NCI-H1417 treated with DMSO at 0.1 percent for 48 hours (cell line): ENCODE measurements at places on chromosomes 5 and 9.

GRCh38 chr5:136133222-136133921, 727 bp downstream of the SMAD5 start:
- DNase-seq: no peak

GRCh38 chr5:10534561-10535530, 29.0 kb upstream of the ANKRD33B start:
- no peak for DNase-seq

GRCh38 chr9:131703697-131704096, 36.2 kb downstream of the RAPGEF1 start:
- no peak for DNase-seq

GRCh38 chr5:143313298-143313852, 90.1 kb downstream of the NR3C1 start:
- DNase-seq: no peak

GRCh38 chr5:3373391-3373790, 222.2 kb upstream of the IRX1 start:
- no peak for DNase-seq

DNA sequence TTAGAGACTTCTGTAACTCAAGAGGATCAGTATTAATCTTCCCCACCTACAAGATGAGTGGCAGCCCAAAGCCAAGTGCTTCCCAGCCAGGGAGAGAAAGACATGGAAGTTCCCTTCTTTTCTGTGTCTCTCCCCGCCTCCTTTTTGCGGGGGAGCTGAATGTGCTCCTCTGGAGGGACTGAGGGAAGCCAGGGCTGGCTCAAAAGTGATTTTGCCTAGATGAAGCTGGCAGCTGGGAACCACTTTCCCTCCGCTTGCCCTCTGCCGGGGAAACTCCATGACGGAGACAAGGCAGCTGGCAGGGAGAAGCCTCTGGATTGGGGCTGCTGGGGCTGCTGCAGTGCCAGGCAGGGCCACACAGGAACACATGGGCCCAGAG, 24.4 kb downstream of the EGR1 start:
- DNase-seq: no peak

- DNase-seq: no peak
Measured at GRCh38 chr9:129121483-129121882, 10.3 kb downstream of the PTPA start.

GRCh38 chr5:139888370-139888769, 92.8 kb downstream of the PSD2 start:
- no peak for DNase-seq

GRCh38 chr5:14444161-14444560, 137.4 kb upstream of the OTULINL start:
- no peak for DNase-seq

- DNase-seq: no peak
Measured at GRCh38 chr9:6695121-6695814, 49.7 kb upstream of the GLDC start.

DNA sequence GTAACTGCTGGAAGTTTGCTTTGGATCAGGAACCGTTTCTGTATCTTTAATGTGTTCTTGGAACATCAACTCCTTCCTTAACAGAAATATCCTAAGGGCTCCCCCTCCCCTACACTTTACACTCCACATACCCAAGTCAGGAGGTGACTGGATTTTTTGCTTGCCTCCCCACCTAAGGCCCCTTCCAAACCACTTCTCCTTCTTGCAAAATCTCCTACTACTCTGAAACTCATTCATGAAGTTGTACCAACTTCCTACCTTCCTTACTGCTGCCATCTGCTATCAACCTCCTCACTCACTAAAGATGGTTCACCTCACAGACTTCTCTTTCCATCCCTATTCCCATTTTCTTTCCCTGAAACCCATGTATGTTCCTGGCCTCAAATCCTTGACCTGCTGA, 16.1 kb downstream of the TXN start:
- no peak for DNase-seq

DNA sequence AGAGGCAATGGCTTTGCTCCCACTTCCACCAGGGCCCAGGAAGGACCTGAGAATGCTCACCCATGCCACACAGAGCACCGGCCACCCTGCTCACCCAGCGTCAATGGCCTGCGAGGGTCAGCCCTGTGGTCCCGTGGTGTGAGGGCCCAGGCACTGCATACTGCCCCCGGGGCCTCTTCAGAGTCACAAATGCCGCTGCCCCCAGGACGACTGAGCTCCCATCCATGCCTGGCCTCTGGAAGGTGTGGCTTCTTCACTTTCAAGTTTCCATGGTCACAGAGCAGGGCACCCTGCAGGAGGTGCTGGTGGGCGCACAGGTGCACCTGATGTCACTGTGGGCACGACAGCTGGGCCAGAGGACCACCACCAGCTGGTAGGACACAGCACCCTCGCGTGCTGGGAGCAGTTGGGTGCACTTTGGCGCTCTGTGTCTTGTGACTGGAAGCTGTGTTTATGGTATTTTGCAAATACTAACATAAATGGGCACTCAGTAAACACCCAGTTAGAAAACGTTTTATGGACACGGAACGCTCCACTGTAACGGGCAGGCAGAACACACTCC, 12.5 kb upstream of the ZDHHC11 start:
- DNase-seq: no peak

GRCh38 chr5:172414531-172415361, 39.6 kb downstream of the SH3PXD2B start:
- no peak for DNase-seq

- DNase-seq: no peak
Measured at GRCh38 chr9:37694355-37694754, 43.6 kb downstream of the FRMPD1 start.

DNA sequence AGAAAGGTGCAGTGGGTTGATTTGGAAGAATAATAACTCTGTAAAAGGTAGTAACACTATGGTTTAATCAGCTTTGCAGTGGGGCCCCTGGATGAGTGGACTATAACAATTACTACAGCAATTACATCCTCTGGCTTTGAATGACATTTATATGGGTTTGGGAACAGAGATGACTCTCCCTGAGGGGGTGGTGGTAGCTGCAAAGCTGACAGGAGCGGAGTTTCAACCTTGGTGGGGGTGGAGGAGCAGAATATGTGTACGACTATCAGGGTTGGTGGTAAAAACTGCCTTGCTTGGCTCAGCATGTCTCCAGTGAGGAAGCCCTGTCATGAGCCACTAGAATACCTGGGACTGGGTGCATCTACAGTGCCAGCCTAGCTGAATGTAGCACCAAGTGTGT, 28.3 kb upstream of the NR3C1 start:
- no peak for DNase-seq

DNA sequence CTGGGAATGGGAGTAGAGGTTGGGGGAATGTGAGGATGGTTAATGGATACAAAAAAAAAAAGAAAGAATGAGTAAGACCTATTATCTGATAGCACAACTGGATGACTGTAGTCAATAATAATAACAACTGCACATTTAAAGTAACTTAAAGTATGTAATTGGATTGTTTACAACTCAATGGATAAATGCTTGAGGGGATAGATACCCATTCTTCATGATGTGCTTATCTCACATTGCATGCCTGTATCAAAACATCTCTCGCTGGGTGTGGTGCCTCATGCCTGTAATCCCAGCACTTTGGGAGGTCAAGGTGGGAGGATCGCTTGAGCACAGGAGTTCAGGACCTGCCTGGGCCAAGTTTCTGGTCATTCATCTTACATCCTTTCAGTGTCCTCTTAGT, 34.6 kb downstream of the MCCC2 start:
- no peak for DNase-seq

- DNase-seq: no peak
Measured at GRCh38 chr5:142674531-142675469, 11.1 kb downstream of the FGF1 start.
